ENCODE measurements at places on chromosomes 4 and X. TPM values are rescaled to one million over a fixed set of nuclear protein-coding genes. Genes with fewer than 3 reads are reported as not detected.

GRCh38 chr4:80710748-80711451, 319.6 kb upstream of the BMP3 start:
- no peak overlapping the region for H3K4me3 ChIP-seq
- no peak for DNase-seq
- no peaks in the 10 kb centered on the region for H3K4me1 ChIP-seq
- H3K27ac ChIP-seq = no peak overlapping the region
- no peaks in the 10 kb centered on the region for H3K27me3 ChIP-seq
- H3K36me3 ChIP-seq = no peaks in the 10 kb centered on the region

DNA sequence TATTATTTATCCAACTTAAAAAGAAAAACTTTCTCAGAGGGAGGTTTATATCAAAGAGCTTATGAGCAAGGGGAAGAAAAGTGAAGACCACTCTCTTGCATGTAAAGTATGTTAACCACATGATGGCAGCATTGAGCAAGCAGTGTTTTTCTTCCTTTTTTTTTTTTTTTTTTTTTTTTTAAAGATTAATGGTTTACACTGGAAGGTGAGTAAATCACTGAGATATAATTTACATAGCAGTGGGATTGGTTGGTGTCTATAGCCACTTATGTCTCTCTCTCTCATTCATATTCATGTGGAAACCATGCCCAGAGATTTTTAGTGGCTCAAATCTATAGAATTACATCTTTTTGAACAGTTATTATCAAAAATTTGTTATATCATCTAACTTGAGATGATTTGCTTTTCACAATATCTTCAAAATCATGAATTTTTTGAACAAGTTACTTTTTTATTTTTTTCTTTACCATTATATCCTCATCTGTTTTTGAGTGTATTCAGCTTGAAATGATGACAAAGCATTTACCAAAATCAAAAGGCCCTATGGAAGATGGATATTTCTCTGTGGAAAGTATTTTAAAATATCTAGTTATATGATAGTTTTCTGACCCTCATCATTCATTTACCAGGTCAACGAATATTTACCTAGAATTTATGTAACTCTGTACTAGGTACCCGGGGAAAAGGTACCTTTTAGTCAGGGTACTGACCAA, 31.6 kb downstream of the MTHFD2L start:
- no peak overlapping the region for H3K27ac ChIP-seq
- H3K36me3 ChIP-seq = no peaks in the 10 kb centered on the region
- H3K4me3 ChIP-seq = no peak overlapping the region
- no peaks in the 10 kb centered on the region for H3K4me1 ChIP-seq

GRCh38 chrX:103793545-103793940, 16.9 kb downstream of the PLP1 start:
- H3K4me3 ChIP-seq = no peak overlapping the region
- peaks cover 6% of the 10 kb centered on the region for H3K27me3 ChIP-seq
- H3K4me1 ChIP-seq = no peaks in the 10 kb centered on the region

MAGEB17 gene
- total RNA-seq = not detected

Measured in aorta (tissue), 5 donors.